Fibroblast of skin of left biceps (primary cell): ENCODE measurements at places on chromosomes 5 and 9.
A peak's percentile ranks its signal among the peaks of the same experiment; 100 is the strongest.

- DNase-seq = no peak
Measured at GRCh38 chr5:142839711-142840346, 69.7 kb downstream of the ARHGAP26 start.

DNA sequence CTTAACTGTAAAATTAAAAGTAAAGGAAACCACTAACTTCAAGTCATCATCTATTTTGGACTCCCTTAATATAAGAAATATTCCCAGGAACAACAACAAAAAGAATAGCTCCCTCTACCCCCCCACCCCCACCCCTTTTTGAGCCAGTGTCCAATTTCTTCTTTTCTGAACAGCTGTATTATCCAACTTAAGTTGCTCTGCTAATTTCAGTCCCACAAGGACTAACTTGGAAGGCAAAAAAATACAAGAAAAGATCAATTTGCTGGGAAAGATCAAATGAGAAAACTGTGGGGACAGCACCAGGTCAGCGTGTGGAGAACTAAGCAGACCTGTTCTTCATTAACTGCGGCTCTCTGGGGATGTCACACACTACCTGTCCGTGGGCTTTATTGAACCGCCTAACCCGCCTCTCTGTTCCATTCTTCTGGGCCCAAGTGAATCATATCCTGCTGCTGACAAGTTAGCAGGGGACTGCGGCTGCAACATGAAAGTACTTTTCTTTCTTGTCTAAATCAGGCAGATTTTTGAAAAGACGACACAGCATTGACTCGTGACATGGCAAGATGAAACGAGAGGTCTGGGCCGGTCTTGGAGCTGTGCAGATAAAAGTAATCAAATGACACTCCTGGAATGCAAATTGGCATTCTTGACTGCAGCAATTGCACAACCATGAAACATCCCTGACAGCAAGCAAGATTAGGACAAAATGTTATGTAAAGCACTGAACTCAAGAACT lies 2.7 kb downstream of the BNC2 start:
- DNase-seq = peak; percentile 65

GRCh38 chr5:139740992-139741672 lies 54.5 kb upstream of the PSD2 start:
- no peak for DNase-seq

DNA sequence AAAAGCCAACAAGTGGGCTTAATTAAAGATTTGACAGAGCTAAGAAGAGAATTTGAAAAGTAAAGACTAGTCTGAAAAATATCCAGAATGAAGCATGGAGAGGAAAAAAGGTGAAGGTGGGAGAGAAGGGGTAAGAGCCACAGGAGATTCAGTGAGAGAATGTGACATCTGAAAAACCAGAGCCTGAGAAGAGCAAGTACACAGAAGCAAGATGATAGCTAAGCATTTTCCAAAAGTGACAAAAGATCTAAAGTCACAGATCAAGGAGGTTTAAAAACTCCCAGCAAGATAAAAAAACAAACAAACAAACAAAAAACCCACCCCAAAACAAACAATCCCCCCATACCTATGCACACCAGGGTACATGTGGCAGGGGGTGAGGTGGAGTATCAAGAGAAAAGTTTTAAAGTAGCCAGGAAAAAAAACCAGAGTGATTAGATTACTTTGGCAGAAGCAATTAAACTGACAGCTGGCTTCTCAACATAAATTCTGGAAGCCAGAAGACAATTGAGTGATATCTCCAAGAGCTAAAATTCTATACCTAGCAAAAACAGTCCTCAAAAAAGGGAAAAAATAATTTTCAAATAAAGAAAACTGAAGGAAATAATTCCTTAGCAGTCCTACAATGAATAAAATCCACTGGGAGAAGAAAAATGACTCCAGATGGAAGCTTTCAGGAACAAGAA lies 111.4 kb downstream of the RAPGEF6 start:
- no peak for DNase-seq

GRCh38 chr5:116076496-116076895 lies 8.3 kb upstream of the COMMD10 start:
- no peak for DNase-seq

DNA sequence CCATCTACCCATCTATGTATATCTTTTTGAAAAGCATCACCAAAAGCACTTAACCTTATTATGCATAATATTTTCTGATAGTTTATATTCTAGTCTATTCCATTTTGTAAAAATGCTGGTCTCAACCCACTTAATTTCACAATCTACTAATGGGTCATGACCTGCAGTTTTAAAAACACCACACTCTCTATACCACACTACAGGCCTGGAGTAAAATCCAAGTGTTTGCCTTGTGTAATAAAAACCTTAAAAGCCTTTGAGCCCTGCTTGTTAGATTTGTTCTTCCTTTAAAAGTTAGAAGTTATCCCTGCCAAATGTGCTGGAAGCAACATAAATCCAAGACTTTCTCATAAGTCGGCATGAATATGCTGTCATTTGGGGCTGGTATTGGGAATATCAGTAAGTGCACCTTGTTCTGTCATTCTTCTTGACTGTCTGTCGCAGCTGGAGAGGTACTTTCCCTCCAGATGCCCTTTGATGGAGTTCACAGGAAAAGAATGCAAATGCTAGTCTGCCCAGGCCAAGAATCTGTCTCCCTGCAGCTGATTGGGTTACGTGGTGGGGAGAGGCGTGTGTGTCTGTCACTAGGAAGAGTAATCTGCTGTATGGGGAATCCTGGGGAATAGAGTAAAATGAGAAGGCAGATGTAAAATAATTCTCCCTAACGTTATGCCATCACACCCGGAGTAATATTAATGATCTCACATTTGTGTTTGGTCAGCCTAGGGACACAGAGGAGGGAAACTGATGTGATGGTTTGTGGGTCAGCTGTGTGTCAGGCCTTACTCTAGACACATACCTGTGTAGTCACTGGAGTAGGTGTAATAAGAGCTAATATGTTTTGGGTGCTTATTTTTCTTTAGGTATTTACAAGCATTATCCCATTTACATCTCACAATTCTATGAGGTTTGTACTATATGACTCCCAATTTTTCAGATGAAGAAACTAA lies 79.4 kb downstream of the ZNF366 start:
- no peak for DNase-seq

DNA sequence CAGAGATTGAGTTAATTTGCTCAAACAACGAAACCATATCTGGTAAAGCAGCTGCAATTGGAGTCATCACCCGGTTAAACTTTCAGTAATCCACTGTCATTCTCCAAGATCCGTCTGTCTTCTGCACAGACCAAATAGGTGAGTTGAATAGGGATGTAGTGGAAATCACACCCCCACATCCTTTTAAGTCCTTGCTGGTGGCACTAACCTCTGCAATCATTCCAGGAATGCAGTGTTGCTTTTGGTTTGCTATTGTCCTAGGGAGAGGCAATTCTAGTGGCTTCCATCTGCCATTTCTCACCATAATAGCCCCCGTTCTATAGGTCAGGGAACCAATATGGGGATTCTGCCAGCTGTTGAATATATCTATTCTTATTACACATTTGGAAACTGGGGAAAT lies 14.6 kb upstream of the BTF3 start:
- no peak for DNase-seq
